ENCODE measurements at places on chromosomes 12 and 14. TPM values are rescaled to one million over a fixed set of nuclear protein-coding genes. Genes with fewer than 3 reads are reported as not detected.

The KLRG1 gene
- total RNA-seq = 2.7 TPM

DNA sequence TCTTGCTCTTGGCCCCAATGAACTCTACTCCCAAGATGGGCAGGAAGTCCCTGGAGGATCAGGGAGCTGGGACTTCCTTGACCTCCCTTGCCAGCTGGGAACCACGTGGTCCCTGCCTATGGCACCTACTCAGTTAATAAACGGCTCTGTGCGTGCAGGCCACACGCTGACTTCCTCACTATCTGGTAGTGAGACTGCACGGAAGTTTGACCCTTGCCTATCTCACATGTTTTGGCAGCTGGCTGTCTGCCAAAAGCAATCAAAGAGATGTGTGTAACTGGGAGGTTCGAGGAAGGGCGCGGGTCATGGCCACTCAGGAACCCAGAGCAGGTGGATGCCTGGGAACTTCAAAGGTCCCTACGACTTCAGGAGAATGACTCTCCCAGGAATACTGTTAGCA is 57.9 kb downstream of the RFLNA start:
- no peak for DNase-seq

The KRT6C gene
- total RNA-seq = not detected

GRCh38 chr12:68981516-68981915 is 48.5 kb upstream of the CPM start:
- DNase-seq = no peak

GRCh38 chr12:1738446-1738845 is 47.6 kb downstream of the ADIPOR2 start:
- DNase-seq = no peak

- DNase-seq = no peak
These were observed 194.8 kb downstream of the CAPZA3 start for GRCh38 chr12:18932715-18933114.

GRCh38 chr12:57604454-57604991 is at the start of gene DTX3:
Gene DTX3 (plus strand): TSS chr12:57604824. CDS start chr12:57606518, 1,694 bp downstream.
- DNase-seq = no peak

The FOXN4 gene
- not detected for total RNA-seq

DNA sequence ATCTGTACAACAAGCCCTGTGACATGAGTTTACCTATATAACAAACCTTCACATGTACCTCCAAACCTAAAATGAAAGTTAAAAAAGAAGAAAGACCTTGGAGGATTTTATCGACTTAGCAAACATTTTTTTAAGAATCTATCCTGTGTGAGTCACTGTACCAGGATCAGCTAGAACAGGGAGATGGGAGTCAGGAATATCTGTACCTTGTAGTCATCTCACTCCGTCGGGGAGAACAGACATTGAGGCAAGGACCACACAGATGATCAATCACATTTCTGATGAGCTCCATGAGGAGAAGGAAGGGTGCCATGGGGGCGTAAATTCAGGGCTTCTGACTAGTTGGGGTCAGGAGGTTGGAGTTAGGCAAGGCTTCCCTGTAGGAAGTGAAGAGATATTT is 310.6 kb downstream of the VRK1 start:
- no peak for DNase-seq

DNA sequence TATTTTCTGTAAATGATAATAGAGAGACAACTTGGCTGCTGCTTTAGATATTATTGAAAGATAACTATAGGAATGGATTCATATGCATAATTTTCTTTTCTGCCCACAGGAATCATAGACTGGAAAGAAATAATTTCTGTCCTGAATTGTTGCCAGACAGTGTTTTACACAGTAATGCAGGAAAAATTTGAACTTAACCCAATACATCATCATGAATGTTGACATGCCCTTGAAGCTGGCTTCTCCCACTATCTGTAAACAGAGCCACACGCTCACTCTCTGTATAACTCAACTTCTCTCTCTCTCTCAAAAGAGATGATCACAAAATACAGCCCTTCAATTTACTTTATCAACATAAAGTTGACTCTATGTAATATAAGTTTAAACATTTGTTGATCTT is 56.6 kb downstream of the PAX9 start:
- DNase-seq = no peak

GRCh38 chr14:71430321-71430677 is 501.9 kb upstream of the RGS6 start:
- DNase-seq = no peak

- DNase-seq = no peak
These were observed 21.0 kb upstream of the RNASE2 start for GRCh38 chr14:20934148-20934762.

GRCh38 chr12:53616950-53617349 is 9.2 kb downstream of the ATF7 start:
- DNase-seq = no peak

- DNase-seq = no peak
These were observed 1.2 kb upstream of the INHBC start for GRCh38 chr12:57433370-57433769.

GRCh38 chr12:132533584-132533958 is 43.6 kb downstream of the FBRSL1 start:
- DNase-seq = no peak

Measured in tibial nerve (tissue), 4 donors.